Stimulated activated CD8-positive, alpha-beta memory T cell treated with anti-CD3 and anti-CD28 coated beads, Interleukin-2, amount 100 ng/mL, for 1 hour (primary cell): ENCODE measurements at places on chromosomes 1 and 21.

GRCh38 chr1:101317590-101317989 is 80.8 kb downstream of the S1PR1 start:
- no peak for DNase-seq

- DNase-seq: no peak
Measured at GRCh38 chr1:6450943-6451373, 15.0 kb downstream of the TNFRSF25 start.

- no peak for DNase-seq
Measured at GRCh38 chr1:32538887-32539583, at the start of gene ZBTB8A. Gene ZBTB8A, plus strand, starts transcription at chr1:32539427. Its CDS starts 53,505 bp downstream, at chr1:32592932.

GRCh38 chr1:107153014-107153413 is 12.2 kb downstream of the NTNG1 start:
- DNase-seq: no peak

- DNase-seq: no peak
Measured at GRCh38 chr1:236990052-236990445, 14.2 kb downstream of the MT1HL1 start.

- DNase-seq: no peak
Measured at GRCh38 chr1:182163821-182164223, 102.3 kb upstream of the ZNF648 start.

- no peak for DNase-seq
Measured at GRCh38 chr1:10631811-10632593, 157.3 kb downstream of the PEX14 start.

DNA sequence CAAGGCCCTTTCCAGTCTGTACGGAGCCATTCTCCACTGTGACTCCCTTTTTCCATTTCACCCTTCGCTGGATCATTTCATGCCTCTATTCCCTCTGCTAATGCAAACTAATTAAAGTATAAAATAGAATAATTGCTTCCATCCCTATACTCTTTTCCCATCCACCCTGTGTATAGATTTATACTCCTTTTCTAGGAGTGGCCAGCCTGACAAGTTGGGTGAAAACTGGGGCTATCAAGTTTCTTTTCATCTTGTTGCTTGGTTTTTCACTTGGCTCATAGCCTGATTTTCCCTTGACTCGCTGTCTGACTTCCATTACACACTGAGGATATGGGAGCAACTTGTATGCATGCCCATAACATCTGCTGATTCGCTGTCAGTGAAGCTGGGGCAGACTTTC is 107.0 kb downstream of the PLXNA2 start:
- DNase-seq: no peak

- no peak for DNase-seq
Measured at GRCh38 chr1:43306688-43307457, 6.1 kb downstream of the TIE1 start.

GRCh38 chr1:15279576-15280230 is 32.7 kb downstream of the FHAD1 start:
- DNase-seq: no peak

DNA sequence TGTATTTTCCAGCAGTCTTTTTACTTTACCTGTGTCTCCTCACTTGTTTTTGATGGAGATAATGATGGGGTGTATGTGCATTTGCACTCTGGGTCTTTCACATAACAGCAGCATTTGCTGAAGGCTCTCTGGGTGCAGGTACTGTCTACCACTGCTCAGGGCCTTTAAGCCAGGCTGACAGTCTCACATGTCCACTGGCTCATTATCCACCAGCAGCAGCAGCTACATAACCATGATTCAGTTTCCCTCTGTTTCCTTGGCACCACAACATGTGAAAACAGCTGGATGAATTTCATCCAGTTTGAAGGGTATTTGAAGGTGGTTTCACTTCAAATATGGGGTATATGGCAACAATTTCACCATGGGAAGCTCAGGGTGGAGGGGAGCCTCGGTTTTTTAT is 41.2 kb upstream of the ROR1 start:
- DNase-seq: no peak

DNA sequence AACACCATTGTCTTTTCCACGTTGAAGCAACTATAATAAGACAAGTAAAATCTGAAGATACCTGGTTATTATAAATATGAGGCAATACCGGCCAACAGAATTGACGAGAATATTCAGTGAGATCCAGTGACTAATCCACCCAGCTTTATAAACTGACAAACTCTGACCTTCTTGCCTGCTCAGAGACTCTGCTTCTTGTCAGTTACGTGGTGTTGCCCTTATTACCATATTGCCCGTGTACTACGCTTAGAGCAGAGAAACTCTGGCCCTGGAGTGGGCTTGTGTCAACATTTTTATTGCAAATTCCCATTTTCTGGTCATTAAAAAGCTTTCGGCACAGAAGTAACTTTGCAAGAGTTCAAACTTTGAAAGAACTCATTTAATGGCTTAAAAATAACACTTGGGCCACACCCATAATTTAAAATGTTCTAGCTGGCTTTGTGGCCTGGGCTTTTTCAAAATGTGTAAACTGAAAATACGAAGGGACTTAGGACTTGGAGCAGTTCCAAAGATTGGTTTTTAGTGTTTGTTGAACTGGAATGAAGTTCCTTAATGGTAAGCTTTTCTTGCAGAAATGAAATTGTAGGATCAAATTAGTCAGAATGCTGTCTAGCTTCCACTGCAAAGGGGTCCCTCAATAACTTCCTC is 266.2 kb downstream of the LMO4 start:
- DNase-seq: no peak

DNA sequence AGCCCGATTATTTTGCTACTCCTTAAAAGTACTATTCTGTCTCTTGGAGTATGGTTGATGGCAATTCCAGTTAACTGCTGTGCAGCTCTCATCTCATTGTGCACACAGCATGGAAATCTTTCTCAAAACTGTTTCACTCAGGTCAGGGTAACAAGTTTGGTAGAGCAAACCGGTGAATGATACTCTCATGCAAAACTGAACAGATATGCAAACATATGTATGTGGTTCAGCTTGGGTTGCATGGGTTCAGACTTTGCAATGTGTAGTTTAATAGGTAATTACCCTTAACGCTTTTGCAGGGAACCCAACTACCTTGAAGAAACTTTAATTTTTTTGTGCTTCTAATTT is 2.2 kb downstream of the GADD45A start:
- DNase-seq: no peak

DNA sequence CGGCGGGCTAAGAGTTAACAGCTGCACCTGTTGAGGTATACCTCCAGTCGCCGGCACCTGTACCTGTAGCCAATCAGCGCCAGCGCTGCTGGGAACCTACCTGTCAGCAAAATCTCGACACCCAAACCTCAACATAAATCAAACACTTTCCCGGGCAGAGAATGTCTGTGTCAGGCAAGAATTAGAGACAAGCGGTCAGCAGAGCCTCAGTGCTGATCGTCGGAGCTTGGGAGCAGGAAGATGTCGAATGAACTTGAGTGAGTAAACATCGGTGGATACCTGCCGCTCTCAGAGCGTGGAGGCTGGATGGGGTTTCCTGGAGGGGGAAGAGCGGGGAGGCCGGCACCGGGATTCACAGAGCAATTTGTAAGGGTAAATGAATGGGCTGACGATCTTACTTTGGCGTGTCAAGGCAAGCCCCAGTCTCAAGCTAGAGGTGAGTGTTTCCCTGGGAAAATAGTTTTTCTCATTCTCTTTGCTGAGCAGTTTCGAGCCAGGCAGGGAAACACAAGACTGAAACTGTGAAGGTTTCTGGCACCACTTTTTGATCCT is at the start of gene GRHL3:
GRHL3 (plus strand) TSS at position 46 of the 552 bp plus-strand sequence; CDS start at position 241, 195 bp downstream.
- no peak for DNase-seq

DNA sequence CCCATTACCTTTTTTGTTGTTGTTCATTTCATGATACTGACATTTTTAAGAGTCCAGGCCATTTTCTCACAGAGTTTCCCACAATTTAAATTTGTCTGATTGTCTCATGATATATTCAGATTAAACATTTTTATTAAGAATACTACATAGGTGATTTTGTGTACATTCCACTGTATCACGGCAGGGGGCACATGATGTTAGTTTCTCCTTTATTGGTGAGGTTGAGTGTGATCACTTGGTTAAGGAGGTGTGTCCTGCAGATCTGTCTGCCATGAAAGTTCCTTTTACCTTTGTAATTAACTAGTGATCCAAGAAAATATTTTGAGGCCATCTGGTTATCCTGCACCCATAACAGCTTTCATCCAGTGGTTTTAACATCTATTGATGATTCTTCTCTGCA is 11.8 kb downstream of the RTCA start:
- no peak for DNase-seq
